ENCODE measurements at places on chromosomes 11 and 22.
A peak's percentile ranks its signal among the peaks of the same experiment; 100 is the strongest.

GRCh38 chr11:122317305-122317704, 201.3 kb upstream of the BLID start:
- DNase-seq: no peak
- H3K4me1 ChIP-seq: peaks cover 14% of the 10 kb centered on the region
- no peak overlapping the region for H3K27ac ChIP-seq
- no peaks in the 10 kb centered on the region for H3K27me3 ChIP-seq

- no peak overlapping the region for H3K4me3 ChIP-seq
- no peak overlapping the region for H3K27ac ChIP-seq
- no peaks in the 10 kb centered on the region for H3K4me1 ChIP-seq
These were observed 44.0 kb upstream of the CSNK2A3 start for GRCh38 chr11:11397036-11397415.

DNA sequence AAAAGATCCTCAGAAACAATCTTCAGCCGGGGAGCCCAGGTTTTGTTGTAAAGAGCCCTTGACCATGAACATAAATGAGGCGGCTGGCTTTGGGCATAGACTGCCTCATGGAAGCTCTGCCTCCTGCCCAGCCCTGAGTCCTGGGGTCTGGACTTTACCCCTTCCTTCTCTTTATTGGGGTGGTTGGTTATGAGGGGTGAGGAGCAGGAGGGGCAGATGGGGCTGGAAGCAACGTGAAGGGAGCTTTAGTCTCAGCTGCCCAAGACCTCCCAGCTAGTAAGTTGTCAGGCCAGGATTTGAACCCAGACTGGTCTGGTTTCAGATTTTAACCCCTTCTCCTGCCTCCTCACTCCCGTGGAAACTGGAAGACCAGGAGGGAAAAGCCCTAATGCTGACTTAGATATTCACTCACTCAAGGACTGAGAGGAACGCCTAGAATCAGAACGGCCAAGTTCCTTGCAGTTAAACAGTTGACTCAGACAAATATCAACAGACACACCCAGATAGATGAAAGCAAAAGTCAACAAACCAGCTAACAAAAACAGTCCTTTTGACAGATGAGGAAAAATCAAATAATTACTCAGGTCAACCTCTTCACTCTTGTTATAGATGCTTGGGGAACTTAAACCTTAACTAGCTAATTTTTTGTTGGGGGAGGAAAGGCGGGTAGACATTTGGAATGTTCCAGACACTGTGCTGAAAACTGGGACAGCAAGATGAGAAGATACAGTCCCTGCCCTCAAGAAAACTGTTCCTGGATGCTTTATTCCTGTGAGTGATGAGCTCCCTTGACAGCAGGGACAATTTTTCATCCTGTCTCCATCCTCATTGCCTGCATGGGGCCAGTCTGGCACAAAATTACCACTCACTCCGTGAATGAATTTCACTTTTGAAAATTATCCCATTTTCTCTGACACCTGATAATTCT, 20.8 kb upstream of the ARRB1 start:
- no peak overlapping the region for H3K27ac ChIP-seq
- no peaks in the 10 kb centered on the region for H3K36me3 ChIP-seq
- no peaks in the 10 kb centered on the region for H3K27me3 ChIP-seq
- H3K4me1 ChIP-seq: peaks cover 17% of the 10 kb centered on the region

- peak; percentile 70 for DNase-seq
- H3K36me3 ChIP-seq: no peaks in the 10 kb centered on the region
- no peaks in the 10 kb centered on the region for H3K27me3 ChIP-seq
- H3K4me1 ChIP-seq: peaks cover 37% of the 10 kb centered on the region
- H3K4me3 ChIP-seq: no peak overlapping the region
- peak overlapping the region; percentile 2 for H3K27ac ChIP-seq
These were observed 50.6 kb downstream of the C11orf58 start for GRCh38 chr11:16789063-16789420.

DNA sequence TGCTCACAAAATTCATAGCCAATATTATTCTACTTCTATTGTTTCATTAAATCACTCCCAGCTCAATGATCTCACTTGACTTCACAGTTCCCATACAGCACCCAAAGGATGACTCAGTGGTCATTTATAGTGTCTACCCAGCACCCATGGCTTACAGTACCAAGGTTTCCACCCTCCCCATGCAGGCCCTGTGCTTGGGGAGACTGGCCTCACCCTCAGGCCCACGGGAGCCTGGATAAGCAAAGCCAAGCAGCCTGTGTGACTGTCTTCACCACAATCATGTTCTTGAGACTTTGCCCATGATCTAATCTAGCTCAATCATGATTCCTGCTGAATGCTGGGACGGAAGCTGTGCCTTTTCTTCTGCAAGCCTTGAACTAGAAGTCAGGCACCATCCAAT, 97.6 kb downstream of the SLC36A4 start:
- H3K36me3 ChIP-seq: no peaks in the 10 kb centered on the region
- H3K27ac ChIP-seq: no peak overlapping the region
- H3K27me3 ChIP-seq: no peaks in the 10 kb centered on the region
- H3K4me1 ChIP-seq: no peaks in the 10 kb centered on the region
- no peak for DNase-seq

- H3K4me3 ChIP-seq: no peak overlapping the region
- DNase-seq: no peak
- no peak overlapping the region for H3K27ac ChIP-seq
- H3K36me3 ChIP-seq: no peaks in the 10 kb centered on the region
- H3K4me1 ChIP-seq: no peaks in the 10 kb centered on the region
These were observed 1000.3 kb downstream of the BRD1 start for GRCh38 chr22:48827268-48827846.

DNA sequence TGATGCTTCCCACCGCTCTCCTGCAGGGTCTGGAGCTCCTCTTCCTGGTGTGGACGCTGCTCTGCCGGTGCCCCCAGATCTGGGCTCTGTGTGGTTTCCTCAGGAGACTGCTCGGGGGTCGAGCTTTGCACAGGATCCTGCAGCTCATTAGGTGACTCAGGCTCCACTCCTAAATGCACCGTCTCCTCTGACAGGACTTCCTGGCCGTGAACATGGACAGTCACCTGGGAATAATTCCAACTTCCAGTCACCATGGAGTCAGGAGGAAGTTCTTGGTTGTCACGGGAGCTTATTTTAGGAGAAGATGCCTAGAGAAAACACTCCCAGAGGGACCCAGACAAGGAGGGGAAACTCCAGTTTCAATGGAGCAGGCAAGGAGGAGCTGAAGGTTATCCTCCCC, 11.9 kb downstream of the ZNF202 start:
- peaks cover 78% of the 10 kb centered on the region for H3K36me3 ChIP-seq
- no peaks in the 10 kb centered on the region for H3K4me1 ChIP-seq
- H3K4me3 ChIP-seq: no peak overlapping the region
- no peaks in the 10 kb centered on the region for H3K27me3 ChIP-seq

DNA sequence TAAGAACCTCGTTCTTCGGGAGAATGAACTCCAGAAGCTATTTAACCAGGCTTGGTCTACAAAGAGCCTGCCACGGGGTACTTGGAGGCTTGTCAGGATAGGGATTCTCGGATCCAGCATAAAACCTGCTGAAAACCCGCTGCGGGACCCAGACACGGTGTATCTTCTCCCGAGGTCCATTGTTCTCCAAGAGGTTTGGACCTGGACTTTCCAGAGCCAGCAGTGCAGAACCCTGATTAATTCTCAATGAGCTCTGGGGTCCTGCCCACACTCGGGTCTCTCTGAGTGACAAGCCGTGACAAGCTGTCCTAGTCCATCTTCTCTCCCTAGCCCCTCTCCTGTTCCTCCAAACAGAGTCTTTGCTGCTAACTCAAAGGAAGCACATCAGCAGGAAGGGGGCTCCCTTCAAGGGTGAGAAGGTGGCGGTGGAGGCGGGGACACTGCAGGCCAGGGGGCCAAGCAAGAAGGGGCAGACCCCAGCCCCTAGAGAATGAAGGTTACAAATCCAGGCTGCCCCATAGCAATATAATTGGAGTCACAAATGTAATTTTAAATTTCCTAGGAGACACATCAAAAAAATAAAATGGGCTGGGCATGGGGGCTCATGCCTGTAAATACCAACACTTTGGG, 12.2 kb downstream of the SHANK2 start:
- H3K4me1 ChIP-seq: peaks cover 6% of the 10 kb centered on the region
- H3K36me3 ChIP-seq: no peaks in the 10 kb centered on the region
- peak; percentile 21 for DNase-seq
- H3K27ac ChIP-seq: no peak overlapping the region

GRCh38 chr11:102453302-102453695, 734 bp upstream of the TMEM123 start:
- peaks cover 71% of the 10 kb centered on the region for H3K4me1 ChIP-seq
- peak overlapping the region; percentile 83 for H3K27ac ChIP-seq
- H3K4me3 ChIP-seq: peak overlapping the region; percentile 75
- no peak for DNase-seq
- H3K27me3 ChIP-seq: no peaks in the 10 kb centered on the region

DNA sequence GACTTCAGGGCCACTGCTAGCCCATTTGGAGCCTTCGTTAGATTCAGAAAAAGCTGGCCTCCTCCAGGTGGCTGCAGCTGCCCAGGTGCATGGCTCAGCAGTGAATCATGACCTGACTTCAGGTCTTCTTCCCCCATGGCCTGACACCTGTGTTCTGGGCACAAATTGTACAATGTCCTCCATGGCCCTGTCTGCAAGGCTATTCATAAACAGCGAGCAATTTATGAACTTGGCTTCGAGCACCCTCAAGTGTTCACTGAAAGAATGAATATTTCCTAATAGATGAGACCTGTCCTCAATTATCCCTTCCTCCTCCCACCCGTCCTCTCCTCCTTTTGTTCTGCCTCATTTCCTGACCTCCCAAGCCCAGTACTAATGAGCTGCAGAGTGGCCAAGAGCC, 12.2 kb upstream of the VPS37C start:
- DNase-seq: no peak
- no peak overlapping the region for H3K4me3 ChIP-seq
- no peak overlapping the region for H3K27ac ChIP-seq
- no peaks in the 10 kb centered on the region for H3K36me3 ChIP-seq

DNA sequence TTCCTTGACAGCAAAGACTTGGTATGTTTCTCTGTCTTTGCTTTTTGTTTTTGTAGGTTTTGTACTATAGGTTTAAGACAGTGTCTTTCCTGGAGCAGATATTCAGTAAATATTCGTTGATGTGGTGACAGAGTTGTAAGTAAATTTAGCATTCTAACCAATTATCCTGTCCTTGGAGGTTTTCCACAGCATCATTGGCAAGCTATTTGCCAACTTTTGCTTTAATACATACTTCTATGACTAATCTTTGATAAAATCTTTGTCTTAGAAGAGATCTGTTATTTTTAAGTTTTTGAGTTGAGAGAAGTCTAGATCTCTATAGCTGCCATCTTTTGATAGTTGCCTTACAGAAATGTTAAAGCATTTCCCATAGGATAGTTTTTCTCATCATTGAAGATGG, 3.8 kb downstream of the USP47 start:
- H3K36me3 ChIP-seq: no peaks in the 10 kb centered on the region
- peaks cover 88% of the 10 kb centered on the region for H3K4me1 ChIP-seq
- no peak overlapping the region for H3K4me3 ChIP-seq
- no peaks in the 10 kb centered on the region for H3K27me3 ChIP-seq
- DNase-seq: no peak
- H3K27ac ChIP-seq: no peak overlapping the region

GRCh38 chr11:105179542-105180278, 40.1 kb upstream of the CARD18 start:
- H3K4me1 ChIP-seq: no peaks in the 10 kb centered on the region
- no peak overlapping the region for H3K4me3 ChIP-seq

DNA sequence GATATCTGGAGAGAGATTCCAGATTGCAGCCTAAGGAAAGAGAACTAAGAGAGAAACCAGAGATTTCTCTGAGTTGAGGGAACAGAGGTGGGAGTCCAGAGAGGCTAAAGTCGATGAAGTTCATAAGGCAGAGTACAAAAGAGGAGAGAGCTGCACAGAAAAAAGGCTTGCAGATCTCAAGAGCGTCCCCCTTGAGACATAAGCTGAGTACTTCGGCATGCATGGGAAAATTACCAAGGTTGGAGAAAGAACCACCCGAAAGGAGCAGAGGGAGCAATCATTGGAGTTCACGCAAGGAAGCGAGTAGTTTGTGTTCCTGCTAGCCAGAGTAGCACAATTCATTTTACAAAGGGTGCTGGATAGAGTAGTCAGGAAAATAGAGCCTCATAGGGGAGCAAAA, 293.5 kb downstream of the TMEM135 start:
- H3K4me1 ChIP-seq: no peaks in the 10 kb centered on the region
- H3K4me3 ChIP-seq: no peak overlapping the region
- no peaks in the 10 kb centered on the region for H3K27me3 ChIP-seq
- no peaks in the 10 kb centered on the region for H3K36me3 ChIP-seq
- DNase-seq: no peak
